Fibroblast of mammary gland (primary cell): ENCODE measurements at places on chromosomes 7 and 10.
A peak's percentile ranks its signal among the peaks of the same experiment; 100 is the strongest.

- DNase-seq, result no peak
Measured at GRCh38 chr7:44681645-44682044, 67.0 kb upstream of the ZMIZ2 start.

GRCh38 chr10:51892965-51893658 lies 193.7 kb upstream of the CSTF2T start:
- peak; percentile 41 for DNase-seq

DNA sequence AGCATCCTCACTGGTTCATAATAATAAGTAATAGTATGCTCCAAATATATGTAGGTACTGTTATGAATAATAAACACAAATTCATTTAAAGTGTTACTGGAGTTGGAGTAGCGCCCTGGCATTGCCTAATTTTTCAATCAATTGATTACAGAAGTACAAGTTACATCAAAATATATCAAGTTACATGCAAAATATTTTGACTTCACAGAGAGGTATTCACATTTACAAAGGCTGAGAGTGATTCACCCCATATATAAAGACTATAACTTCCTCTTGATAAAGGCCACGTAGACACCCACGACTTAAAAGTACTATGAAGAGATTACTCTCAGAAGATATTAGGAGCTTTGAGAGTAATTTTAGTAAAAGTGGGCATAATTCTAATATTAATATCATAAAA lies 13.6 kb upstream of the COL17A1 start:
- DNase-seq, result peak; percentile 37

DNA sequence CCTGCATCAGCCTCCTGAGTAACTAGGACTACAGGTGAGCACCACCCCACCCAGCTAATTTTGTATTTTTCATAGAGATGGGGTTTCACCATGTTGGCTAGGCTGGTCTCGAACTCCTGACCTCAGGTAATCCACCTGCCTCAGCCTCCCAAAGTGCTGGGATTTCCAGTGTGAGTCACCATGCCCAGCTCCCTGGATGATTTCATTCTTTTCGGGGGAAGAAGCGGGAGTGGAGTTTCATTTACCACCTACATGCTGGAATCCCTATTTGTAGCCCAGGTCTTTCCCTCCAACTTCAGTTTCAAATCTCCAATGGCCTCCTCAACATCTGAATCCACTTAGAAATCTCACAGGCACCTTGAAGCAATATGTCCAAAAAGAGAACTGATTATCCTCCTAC lies 2.9 kb upstream of the BTRC start:
- DNase-seq, result no peak

DNA sequence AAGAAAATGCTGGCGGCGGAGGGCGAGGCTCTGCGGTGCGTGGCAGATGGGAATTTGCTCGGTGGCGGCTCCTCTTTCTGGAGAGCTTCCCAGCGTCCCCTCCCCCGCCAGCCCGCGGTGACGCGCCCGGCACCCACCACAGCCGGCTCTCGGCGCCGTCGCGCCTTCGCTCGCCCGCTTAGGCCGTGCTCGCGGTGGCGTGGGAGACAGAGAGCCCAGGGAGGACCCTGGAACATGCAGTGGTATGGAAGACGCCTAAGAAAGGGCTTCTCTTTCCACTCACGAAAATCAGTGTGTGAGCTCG lies 576 bp upstream of the CSGALNACT2 start:
- peak; percentile 45 for DNase-seq

- DNase-seq, result peak; percentile 20
Measured at GRCh38 chr7:20284771-20285143, 45.9 kb upstream of the ITGB8 start.

GRCh38 chr7:1704811-1705738 lies 35.0 kb downstream of the ELFN1 start:
- DNase-seq, result no peak

DNA sequence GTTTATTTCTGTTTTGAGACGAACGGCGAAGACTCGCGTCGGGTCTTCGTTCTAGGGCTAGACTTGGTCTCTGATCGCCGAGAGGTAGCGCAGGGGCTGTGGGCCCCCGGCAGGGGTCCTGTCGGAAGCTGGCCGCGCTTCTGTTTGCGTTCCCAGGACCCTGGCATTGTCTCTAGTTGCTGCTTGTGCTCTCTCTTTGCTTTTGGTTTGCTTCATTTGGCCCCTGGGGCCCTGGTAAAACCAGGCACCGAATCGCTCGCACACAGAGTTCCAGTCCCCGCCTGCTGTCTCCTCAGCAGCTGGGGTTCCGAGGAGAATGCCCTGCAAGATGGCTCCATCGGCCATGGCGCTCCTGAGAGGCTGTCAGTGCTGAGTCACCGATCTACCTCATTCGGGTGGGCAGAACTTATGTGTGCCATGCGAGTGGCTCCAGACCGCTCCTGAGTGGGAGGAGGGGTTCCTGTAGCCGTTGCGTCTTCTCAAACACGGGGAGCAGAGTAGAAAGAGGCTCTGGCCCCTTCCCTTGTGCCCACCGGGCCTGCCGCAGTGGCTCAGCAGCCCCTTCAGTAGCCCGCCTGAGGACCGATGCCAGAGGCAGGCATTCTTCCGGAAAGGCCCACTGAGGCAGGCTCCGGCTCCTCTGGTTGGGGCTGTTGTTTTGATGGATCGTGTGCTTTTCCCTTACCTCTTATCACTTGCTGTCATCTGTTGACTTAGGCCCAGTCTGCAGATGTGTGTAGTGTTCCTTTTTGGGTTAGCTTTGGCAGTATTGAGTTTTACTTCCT lies 826 bp downstream of the CHPF2 start:
- DNase-seq, result peak; percentile 87

- no peak for DNase-seq
Measured at GRCh38 chr7:7773334-7774309, 55.2 kb upstream of the RPA3 start.

DNA sequence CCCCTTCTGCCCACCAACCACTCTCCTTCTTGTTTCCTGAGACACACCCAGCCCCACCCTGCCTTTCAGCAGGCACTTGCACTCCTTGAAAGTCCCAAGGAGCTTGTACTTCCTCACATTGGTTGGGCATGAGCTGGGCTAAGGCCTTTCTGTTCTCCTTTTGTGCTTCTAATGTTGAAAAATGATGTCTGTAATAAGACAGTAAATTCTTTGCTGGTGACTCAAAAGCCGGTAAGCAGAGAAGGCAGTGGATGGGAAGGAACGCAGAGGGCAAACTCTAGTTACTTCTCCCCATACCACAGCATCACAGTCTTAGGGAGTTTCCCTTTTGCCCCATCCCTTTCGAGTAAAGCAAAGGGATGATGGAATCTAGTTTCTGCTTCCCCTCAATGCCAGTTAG lies 185.6 kb downstream of the PLXNA4 start:
- peak; percentile 25 for DNase-seq

- DNase-seq, result peak; percentile 97
Measured at GRCh38 chr7:100087055-100087750, 1.6 kb upstream of the COPS6 start.

DNA sequence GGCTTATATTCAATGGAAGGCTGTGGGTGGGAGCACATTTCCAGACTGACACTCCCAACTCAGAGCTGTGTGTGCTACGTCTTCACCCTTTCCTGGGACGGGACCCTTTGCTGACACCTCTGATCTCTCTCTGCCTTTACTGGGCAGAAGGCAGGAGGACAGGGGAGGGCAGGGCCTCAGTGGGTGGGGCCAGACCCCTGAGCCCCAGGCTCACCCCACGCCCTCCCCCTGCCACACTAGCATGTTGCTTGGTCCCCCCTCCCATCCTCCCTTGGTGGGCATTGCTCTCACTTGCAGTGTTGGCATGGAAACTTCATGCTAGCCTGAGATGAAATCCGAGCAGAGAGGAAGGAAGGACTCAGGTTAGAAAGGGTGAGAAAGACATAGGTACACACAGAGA lies 18.4 kb downstream of the TMEM273 start:
- DNase-seq, result no peak
